ENCODE measurements at places on chromosomes 7 and 10.
A peak's percentile ranks its signal among the peaks of the same experiment; 100 is the strongest.

DNA sequence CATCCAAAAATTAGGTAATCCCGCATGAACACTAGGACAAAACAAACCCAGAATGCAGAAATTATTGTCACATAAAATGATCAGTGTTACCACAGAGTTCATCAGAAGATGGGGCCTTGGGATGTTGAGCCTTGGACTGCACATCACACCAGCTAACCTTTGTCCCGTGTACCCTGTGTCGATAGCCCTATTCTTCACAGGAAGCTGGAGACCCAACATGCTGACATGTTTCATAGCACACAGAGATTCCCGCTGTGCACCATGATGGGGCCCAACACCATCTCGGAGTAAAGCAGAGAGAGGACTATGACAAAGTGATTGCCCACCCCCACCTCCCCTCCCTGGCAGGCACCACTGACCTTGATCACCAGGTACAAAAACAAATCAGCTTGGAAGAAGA, 4.5 kb downstream of the PTPRN2 start:
- DNase-seq, result no peak

DNA sequence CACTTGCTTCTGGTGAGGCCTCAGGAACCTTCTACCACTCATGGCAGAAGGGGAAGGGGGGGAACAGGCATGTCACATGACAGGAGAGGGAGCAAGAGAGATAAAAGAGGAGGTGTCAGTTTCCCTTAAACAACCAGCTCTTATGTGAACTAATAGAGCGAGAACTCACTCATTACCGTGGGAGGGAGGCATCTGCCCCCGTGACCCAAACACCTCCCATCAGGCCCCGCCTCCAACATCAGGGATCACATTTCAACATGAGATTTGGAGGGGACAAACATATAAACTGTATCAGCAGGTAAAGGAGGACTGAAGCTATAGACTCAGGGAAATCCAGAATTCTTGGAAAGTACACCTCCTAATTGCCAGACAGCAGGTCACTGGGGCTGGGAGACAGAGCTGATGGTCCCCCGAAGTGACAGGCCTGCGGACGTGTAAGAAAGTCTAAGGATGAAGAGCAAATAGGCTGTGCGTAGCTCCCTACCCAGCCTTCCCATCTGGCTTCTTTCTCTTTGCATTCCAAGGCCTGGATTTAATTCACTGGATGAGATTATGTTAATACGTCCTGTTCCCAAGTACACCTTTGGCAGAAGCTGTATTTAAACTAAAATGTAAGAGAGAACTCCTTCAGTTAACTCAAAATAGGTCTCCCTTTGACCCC, 186.7 kb upstream of the LYZL2 start:
- no peak for DNase-seq

DNA sequence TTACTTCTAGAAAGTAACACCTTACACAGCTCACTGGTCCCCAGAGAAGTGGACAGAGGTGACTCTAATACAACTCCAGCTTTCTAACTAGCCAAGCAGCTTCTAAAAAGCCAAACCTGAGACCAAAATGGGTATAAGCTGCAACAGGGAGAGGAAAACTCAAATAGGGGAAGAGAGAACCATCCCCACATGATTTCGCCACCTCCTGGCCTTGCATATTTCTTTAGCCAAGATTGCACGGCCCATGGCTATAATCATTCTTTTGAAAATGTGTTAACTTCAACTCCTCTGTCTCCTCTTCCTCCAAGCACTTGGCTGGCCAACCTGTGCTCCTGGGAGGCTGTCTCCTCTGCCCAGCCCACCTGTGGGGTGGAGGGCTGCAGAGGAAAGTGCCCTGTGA, 28.7 kb downstream of the NUP42 start:
- DNase-seq, result no peak

GRCh38 chr10:131617113-131617858, 283.5 kb upstream of the PPP2R2D start:
- DNase-seq, result no peak

DNA sequence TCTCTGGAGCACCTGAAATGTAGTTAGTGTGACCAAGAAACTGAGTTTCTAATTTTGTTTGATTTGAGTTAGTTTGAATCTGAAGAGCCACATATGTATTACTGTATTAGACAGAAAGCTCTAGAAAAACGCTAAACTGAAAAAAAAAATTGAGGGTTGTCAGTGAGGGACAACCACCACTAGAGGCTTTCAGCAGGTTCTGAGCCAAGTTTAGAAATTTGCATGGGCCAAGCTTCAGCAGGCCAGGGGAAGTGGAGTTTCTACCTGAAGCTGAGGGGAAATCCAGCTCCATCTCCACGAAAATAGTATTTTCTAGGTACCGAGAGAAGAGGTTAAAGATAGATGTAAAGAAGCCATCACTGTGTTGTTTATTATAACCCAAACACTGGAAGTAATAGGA, 77.9 kb upstream of the PLXNA4 start:
- no peak for DNase-seq

DNA sequence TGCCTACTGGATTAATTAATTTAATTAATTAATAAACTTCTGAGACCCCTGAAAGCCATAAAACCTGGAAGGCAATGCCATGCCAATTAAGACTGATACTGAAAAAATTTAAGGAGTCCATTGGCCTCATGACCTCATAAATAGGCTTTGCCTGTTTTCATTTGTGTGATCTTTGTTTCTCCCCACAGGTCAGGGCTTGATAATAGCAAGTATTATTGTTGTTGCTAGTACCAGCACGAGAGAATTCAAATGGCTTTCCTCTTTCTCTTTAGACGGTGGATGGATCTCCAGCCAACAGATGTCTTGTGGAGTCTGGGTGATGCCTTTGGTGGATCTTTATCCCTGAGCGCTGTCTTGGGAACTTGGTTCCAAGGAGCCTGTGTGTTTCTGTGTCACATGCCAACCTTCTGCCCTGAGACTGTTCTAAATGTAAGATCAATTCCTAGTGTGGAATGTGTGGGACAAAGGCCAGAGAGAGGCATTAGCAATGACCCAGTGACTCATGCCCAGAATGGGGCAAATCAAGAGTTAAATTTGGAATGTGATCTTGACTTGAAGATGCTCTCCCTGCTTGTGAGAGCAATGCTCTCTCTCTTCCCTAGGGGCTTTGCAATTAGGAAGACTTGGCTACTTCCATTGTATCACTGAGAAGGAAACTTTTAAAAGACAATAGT, 17.7 kb downstream of the ACSM6 start:
- DNase-seq, result no peak

- no peak for DNase-seq
These were observed 16.9 kb downstream of the NOM1 start for GRCh38 chr7:156966387-156966786.

DNA sequence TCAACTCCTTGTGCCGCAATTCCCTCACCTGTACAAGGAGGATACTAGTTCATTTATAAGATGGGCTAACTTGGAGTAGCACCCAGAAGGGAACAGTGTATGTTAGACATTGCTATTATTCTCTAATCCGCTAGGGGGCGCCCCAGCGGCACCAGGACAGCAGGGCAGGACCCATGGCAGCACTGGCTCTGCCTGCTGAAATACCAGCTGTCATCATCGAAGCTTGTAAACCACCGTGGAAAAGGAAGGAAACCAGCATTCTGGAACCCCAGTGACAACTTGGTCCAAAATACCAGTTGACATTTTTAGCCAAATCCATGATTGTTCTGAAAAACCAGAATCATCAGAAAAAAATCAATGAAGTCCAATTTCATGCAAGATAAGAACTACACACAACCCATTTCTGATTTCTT, 134.4 kb downstream of the ITGA8 start:
- DNase-seq, result no peak

DNA sequence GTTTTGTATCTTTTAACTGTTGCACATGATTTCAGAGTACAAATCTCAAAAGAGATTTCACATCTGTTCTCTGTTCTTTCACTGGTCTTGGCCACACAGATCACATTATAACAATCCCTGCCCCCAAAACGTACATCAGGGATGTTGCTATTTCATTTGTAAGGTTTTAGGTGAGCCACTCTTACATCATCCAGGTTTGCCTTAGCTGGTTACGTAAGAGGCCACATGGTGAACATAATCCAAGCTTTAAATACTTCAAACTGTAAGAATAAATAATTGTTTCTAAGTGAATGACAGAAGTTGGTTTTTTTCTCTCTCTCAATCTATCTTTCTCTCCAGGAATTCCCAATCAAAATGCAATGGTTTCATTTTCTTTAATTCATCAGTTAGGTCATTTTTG, 245.9 kb upstream of the HGF start:
- DNase-seq, result no peak

DNA sequence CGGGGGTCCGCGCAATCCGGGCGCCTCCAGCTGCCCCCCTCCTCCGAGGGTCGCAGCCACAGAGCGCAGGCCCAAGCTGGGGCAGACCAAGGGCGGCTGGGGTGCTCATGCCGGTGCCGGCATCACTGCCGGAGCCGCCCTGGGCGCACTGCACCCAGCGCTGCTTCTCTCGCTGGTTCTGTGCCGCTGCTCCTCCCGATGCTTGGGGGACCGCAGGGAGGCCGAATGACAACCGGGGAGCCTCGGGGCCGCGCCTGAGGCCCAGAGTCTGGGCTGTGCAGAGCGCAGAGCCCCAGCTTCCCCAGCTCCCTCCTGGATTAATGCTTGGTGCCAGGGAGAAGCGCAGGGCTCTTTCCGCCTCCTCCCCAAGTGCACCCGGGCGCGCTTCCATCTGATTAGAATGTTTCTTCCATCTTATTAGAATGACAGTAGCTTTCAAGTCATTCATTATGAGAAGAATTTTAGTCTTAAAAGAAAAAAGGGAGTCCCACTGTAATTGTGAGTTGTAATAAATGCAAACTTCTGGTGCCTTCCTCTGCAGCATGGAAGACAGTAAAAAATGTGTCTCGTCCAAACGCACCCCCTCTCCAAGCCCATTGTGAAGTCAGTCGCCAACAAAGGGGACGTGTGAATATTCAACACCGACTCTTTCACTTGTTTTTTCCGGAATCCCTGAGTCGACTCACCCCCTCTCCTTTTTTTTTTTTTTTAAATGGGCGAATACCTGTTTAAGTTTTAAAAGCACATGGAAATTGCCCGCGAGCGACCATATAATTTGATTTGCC, 19.5 kb upstream of the PTF1A start:
- no peak for DNase-seq

- DNase-seq, result no peak
These were observed 58.9 kb downstream of the MICALL2 start for GRCh38 chr7:1400371-1400770.

GRCh38 chr7:108097703-108098102, 32.5 kb downstream of the LAMB4 start:
- no peak for DNase-seq

DNA sequence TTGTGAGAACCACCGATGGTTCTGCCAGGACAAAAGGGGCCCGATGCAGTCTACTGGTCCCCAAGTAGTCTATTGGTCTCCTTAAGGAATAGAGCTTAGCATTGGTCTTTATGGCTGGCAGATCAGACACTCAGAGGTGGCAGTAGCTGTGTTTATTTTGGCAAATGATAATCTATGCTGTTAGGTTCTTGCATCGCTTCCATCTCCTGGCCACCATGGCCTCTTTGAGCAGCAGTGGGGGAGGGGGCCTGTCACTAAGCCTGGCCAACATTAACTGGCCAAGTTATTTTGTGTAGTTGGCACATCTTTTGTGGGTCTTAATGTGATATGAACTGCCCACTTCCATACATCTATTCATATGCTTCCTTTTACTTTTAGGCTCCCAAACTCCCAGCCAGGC, 4.5 kb upstream of the ZC3HAV1 start:
- DNase-seq, result no peak

DNA sequence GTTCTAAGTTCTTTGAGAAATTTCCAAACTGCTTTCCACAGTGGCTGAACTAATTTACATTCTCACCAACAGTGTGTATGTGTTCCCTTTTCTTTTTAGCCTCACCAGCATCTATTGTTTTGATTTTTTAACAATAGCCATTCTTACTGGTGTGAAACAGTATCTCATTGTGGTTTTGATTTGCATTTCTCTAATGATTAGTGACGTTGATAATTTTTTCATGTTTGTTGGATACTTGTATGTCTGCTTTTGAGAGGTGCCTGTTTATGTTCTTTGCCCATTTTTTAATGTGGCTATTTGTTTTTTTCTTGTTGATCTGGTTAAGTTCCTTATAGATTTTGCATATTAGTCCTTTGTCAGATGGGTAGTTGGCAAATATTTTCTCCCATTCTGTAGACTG, 191.4 kb downstream of the AGMO start:
- DNase-seq, result no peak

DNA sequence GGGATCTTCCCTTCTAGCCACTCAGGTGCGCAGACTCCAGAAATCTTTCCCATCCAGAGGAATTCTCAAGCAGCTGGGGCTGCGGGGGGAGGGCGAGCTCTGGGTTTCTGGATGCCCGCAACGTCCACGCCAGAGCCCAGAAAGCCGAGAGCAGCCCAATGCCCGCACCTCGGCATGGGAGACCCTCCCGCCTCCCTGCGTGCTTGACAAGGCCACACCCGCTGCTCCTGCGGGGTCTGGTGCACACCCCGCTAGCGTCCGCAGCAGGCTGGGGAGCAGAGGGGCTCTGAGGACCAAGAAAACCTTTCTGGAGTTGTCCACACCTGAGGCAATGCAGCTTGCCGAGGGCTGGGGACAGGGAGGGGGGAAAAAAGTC, 66.2 kb downstream of the SLC29A4 start:
- no peak for DNase-seq

DNA sequence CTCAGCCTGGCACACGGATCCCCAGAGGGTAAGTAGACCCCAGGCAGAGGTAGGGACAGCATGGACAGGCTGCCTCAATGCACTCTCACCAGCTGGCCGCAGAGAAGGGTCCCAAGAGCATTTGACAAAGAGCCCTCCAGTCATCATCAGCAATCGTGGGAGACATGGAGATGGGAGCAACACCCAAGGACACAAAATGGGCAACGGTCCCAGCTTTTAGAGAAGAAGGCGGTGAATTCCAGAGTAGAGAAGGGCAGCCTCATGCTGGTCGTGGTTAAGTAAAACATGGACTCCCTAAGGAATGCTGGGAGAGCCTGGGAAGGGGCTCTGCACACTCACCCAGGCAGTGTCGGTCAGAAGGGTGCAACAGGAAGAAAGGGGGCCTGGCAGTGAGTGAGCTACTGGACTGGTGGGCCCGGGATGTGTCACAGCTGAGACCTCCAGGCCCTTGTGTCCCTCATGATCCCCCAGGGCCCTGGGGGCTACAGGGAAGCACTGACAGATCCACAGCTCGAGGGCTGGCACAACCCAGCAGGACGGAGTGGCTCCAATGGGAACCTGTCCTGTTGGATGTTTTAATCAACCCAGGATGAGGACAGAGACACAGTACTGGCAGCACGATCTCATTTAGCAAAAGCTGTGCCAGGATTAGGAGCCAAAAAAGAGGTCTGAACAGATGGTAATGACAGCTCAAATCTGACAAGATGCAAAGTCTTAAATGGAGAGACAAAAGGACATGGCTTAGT, 147.1 kb downstream of the NEURL1 start:
- no peak for DNase-seq

- peak; percentile 19 for DNase-seq
These were observed 76.5 kb upstream of the PPP1R3C start for GRCh38 chr10:91709394-91709798.

- DNase-seq, result no peak
These were observed 67.4 kb upstream of the ADGRA1 start for GRCh38 chr10:133020193-133020817.

GRCh38 chr7:151552352-151553028, 32.8 kb upstream of the RHEB start:
- peak; percentile 98 for DNase-seq

GRCh38 chr10:78179886-78180705, 146.4 kb downstream of the RPS24 start:
- DNase-seq, result no peak

GRCh38 chr10:23343591-23344240, 881 bp downstream of the C10orf67 start:
- DNase-seq, result peak; percentile 1

- no peak for DNase-seq
These were observed 22.1 kb downstream of the CYP17A1 start for GRCh38 chr10:102814873-102815661.
